ENCODE measurements at places on chromosomes 6 and 20. TPM values are rescaled to one million over a fixed set of nuclear protein-coding genes. Genes with fewer than 3 reads are reported as not detected.

DNA sequence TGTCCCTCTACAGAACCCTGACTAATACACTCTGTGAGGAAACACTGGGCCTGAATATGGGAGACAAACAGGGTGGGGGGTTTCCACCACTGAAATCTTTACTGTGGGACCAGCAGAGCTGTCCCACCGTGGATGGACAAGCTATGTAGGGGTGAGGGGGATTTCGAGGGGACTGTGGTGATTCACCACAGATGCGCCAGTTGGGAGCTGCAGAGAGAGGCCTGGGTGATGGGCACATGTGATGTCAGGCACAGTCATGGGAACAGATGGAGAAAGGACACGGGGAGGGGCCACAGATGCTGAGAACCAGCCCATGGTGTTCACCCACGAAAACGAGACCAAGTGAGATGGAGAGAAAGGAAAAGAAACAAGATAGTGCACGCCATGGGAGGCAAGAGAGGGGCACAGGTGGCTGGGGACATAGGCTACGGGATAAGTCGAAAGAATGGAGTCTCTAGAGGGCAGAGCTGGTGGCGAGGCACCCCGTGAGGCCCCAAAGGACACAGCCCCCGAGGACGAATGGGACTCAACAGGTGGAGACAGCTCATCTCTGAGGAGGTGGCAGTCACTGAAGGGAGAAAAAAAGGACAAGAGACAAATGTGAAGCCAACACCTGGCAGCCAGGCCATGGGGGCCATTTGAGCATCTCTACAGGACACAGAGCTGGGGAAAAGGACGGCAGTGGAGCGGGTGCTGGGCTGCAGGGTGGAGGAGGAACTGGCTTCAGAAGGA lies 10.5 kb upstream of the RAMACL start:
- DNase-seq: no peak

DNA sequence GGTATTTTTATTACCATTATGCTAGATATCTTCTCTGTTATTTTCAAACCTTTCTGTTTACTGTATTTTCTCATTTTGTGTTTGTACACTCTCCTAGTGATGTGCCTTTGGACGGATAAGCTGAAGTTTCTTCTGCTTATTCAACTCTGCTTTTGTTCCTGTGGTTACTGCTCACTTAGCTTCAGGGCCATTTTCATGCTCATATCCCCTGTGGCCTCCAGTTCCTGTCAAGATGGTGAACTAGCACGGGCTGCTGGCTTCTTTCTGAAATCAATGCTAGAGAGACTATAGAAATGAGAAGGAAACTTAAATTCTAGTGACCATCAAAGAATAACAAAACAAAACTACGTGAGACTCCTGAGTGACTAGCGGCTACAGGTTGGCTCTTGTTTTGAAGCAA lies 6.8 kb upstream of the CST8 start:
- no peak for DNase-seq

Gene SPTLC3
- 16.4 TPM for polyA plus RNA-seq

Gene MAFB
- 140 TPM for polyA plus RNA-seq

GRCh38 chr6:130075879-130076460 lies 57.6 kb downstream of the L3MBTL3 start:
- DNase-seq: no peak

DNA sequence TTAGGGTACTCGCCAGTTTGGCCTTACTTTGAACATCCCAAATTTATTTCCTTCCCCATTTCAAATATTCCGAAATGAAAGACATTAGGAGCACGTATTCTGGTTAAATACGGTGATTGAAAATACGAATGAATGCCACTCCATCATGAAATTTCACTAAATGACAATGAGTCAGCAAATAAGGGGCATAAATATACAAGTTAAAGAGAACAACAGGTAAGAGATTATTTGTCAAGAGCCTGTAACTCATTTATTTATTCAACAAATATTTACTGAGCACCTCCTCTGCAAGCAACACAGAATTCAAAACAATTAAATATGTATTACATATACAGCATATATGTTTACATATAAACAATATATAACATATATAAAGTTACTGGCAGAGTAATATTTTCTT lies 44.8 kb downstream of the MYB start:
- DNase-seq: no peak

- no peak for DNase-seq
Measured at GRCh38 chr6:37050045-37050853, 44.8 kb downstream of the FGD2 start.

DNA sequence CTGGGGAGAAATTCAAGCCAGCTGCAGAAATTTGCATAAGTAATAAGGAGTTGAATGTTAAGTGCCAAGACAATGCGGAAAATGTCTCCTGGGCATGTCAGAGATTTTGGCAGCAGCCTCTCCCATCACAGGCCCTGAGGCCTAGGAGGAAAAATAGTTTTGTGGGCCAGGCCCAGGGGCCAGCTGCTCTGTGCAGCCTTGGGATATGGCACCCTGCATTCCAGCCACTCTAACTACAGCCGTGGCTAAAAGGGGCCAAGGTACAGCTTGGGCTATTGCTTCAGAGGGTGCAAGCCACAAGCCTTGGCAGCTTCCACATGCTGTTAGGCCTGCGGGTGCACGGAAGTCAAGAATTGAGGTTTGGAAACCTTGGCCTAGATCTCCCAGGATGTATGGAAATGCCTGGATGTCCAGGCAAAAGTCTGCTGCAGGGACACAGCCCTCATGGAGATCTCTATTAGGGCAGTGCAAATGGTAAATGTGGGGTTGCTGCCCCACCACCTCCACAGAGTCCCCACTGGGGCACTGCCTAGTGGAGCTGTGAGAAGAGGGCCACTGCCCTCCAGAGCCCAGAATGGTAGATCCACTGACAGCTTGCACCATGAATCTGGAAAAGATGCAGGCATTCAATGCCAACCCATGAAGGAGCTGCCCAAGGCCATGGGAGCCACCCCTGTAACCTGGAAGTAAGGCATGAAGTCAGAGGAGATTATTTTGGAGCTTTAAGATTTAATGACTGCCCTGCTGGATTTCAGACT lies 126.5 kb downstream of the DTNBP1 start:
- DNase-seq: no peak

Gene NMBR
- polyA plus RNA-seq: 0.30 TPM

- DNase-seq: no peak
Measured at GRCh38 chr6:41757931-41758640, 10.9 kb upstream of the PGC start.

- no peak for DNase-seq
Measured at GRCh38 chr6:78268591-78269452, 598.5 kb upstream of the IRAK1BP1 start.

DNA sequence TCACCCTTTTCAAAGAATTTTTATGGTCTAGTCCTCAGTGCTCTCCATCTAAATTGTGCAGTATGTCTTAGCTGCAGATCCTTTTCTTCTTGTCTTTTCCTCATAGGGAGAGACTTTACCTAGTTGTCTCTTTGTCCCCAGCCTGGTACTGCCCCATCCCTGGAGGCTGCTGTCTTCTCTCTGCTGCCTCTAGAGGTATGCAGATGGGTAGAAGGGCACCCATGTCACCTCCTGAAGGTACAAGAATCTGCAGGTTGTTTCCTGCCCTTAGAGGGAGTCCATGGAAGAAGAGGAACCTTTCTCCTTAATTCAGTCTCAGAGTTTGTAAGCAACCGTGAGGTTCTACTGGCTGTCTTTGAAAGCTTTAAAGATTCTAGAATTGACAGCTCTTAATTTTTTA lies 39.1 kb downstream of the MCM8 start:
- no peak for DNase-seq

- no peak for DNase-seq
Measured at GRCh38 chr6:147586044-147586443, 77.6 kb downstream of the SAMD5 start.

Gene PLCB4
- 12.2 TPM for polyA plus RNA-seq

DNA sequence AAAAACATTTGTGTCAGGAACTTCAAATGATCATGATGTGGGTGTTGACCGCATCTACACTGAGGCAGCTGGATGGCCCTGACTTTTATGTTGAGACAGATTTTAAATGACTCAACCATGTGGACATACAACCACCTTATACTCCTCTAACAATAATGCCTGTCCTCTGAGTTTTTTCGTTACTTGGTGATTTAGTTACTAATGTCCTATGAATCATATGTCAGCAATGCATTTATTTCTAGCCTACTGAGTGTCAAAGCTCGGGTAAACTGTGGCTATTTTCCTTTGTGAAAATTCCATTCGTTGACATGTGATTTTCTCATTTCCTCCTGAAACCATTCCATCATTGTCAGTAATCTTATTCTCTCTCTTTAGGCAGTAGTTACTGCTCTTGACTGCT lies 38.9 kb upstream of the NKX2-4 start:
- no peak for DNase-seq
